ENCODE measurements at places on chromosomes 12 and 14. TPM values are rescaled to one million over a fixed set of nuclear protein-coding genes. Genes with fewer than 3 reads are reported as not detected.

DNA sequence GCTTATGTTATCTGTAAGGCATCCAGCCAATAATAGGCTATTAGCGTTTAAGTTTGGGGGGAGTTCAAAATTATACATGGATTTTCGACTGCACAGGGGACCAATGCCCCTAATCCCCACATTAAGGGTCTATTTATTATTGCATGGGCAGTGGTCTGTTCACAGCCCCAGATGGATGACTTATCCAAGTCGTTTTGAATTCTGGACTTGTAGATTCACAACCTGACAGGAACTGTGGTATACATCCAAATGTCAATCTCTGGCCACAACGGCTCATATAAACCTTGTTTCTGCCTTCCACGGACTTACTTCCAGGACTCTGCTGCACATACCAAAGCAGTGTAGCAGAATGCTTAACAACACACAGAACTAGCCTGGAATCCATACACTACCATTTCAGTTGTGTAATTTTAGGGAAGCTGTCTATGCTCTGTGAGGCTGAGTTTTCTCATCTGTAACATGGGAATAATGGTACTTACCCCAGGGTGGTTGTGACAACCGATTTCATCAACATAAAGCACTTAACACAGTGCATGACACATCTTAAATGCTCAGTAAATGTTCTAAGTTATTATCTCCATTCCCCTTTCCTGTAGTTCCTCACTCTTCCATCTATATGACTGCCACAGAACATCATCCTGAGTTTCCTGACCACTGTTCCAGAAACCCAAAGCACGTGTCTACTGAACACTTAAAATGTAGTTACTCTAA is 3.7 kb downstream of the DDX24 start:
- no peak overlapping the region for H3K27ac ChIP-seq
- H3K4me1 ChIP-seq, result no peaks in the 10 kb centered on the region
- no peak for DNase-seq
- H3K4me3 ChIP-seq, result peak overlapping the region; percentile 16

GRCh38 chr12:43028826-43029225 is 439.3 kb upstream of the PRICKLE1 start:
- H3K27ac ChIP-seq, result no peak overlapping the region
- H3K4me1 ChIP-seq, result no peaks in the 10 kb centered on the region
- H3K4me3 ChIP-seq, result no peak overlapping the region
- no peaks in the 10 kb centered on the region for H3K36me3 ChIP-seq
- DNase-seq, result no peak

DNA sequence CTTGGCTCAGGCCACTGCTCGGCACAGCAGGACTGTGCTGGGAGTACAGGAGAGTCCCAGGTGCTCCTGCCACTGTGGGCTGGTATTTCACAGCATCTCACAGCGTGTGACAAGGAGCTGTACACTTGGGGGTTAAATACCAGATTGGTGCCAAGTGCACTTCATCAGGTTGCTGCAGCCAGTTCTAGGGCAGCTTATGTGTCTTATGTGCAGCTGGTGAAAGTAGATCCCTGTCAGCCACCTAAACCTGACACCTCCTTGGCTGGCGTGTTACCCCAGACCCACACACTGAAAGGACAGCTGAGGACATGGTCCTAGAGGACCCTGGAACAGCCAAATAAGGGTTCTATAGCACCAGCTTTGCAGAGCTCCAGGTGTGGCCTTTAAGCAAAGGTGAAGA is 18.9 kb downstream of the PLEKHH1 start:
- H3K36me3 ChIP-seq, result no peaks in the 10 kb centered on the region
- no peak overlapping the region for H3K4me3 ChIP-seq
- no peaks in the 10 kb centered on the region for H3K4me1 ChIP-seq
- no peak for DNase-seq
- no peak overlapping the region for H3K27ac ChIP-seq

DNA sequence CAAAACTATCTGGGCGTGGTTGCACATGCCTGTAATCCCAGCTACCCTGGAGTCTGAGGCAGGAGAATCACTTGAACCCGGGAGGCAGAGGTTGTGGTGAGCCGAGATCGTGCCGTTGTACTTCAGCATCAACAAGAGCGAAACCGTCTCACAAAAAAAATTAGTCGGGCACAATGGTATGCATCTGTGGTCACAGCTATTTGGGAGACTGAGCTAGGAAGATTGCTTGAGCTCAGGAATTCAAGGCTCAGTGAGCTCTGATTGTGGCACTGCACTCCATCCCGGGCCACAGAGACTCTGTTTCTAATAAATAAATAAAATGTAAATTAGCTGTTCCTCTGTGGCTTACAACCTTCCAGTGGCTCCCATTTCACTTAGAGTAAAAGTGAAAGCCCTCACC is 28.0 kb downstream of the RCOR1 start:
- H3K27ac ChIP-seq, result no peak overlapping the region
- no peak for DNase-seq

TSPAN11 gene
- 10.7 TPM for total RNA-seq

DNA sequence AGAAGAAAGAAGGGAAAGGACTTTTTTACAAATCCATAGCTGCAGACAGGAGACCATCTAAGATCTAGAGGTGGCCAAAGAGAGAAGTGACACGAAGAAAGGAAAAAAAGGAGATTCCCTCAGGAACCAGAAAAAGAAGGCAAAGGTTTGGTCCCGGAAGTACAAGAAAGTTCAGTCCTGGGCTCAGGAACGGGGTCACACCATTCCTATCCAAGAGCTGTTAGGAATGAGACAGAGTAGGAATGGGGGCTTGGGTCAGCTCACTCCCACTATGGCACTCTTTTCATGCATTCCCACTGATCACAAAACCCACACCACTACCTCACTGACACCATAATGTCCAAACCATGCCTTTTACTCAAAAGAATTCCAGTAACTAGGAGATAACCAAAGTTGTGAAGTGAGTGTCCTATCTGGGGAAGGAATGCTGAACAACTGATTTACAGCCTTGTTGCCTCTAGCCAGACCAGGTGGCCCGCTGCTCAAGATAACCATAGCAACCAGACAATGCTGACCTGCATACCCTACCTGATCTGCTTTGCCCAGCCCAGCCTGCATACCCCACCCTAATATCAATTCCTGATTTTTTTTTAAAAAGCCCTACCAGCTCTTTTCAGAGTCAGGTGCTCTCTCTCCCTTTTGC is 8.4 kb downstream of the PPP2R3C start:
- peaks cover 77% of the 10 kb centered on the region for H3K36me3 ChIP-seq
- no peaks in the 10 kb centered on the region for H3K27me3 ChIP-seq
- H3K4me1 ChIP-seq, result no peaks in the 10 kb centered on the region
- no peak for DNase-seq
- H3K27ac ChIP-seq, result no peak overlapping the region

DNA sequence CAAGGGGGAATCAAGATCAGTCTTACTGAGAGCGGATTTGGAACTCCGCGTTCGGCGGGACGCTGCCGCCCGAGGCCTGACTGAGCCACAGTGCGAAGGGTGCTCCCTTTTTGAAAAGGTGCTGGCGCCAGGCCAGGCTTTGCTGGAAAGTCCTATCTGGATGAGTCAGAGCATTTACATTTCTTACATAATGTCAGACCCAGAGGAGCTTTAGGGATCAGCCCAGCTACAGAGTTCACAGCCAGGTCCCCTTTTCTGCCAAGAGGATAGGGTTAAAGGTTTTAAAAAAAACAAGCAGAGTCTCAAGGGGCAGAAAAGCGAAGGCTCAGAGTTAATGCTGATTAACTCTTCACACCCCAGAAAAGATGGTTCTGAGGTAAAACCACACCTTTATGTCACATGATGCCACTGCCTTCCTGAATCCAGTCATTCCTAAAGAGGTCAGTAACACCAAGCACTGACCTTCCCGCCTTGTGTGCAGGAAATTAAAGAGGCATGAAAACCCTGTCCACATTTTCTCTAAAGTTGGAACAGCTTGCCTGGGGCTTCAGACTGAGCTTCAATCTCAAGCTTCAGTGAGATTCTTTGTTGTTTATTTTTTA is 11.7 kb upstream of the FBXL14 start:
- no peaks in the 10 kb centered on the region for H3K4me1 ChIP-seq
- H3K27me3 ChIP-seq, result no peaks in the 10 kb centered on the region
- DNase-seq, result peak; percentile 90
- H3K4me3 ChIP-seq, result peak overlapping the region; percentile 34
- peak overlapping the region; percentile 93 for H3K27ac ChIP-seq
- no peaks in the 10 kb centered on the region for H3K36me3 ChIP-seq

DNA sequence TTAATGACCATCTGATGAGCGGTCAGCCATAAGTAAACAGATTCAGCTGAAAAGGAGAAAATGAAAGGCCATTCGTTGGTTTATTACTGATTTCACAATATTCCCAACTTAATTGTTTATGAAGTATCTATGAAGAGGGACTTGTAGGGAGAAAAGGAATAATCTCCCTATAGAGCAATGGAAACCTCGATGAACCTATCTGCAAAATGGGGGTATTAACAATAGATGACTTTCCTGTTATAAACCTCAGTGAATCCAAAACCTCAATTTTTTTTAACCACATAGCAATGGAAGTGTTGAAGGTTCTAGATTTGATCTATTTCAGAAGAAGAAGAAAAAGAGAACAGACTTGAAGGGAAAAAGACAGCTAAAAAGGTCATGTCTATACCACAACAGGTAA is 2.0 kb downstream of the WIF1 start:
- peaks cover 8% of the 10 kb centered on the region for H3K4me1 ChIP-seq
- no peak overlapping the region for H3K4me3 ChIP-seq
- no peaks in the 10 kb centered on the region for H3K36me3 ChIP-seq
- no peak for DNase-seq

DNA sequence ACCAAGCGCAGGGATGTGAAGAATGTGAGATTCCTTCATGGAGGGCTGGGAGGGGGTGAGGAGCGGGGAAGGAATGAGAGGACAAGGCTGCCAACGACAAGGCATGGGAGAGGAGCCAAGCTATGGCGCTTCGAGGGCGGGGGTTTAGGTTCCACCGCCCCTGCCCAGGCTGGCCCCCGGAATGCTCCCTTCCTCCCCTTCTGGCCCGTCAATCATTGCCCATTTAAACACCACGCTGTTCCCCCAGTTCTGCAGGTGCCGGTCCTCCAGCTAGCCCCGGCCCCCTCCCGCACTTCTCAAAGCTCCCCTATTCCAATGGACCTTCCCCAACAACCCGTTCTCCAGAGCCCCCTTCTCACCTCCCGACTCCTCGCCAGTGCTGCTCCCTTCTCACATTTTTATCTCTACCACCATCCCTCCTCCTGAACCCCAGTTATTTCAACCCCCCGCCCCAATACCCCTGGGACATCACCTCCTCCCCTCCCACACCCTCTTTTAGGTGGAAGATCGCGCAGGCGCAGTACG is 428 bp downstream of the RNF41 start:
- peaks cover 36% of the 10 kb centered on the region for H3K4me1 ChIP-seq
- H3K36me3 ChIP-seq, result no peaks in the 10 kb centered on the region
- H3K27me3 ChIP-seq, result no peaks in the 10 kb centered on the region
- DNase-seq, result peak; percentile 37
- peak overlapping the region; percentile 99 for H3K27ac ChIP-seq
- H3K4me3 ChIP-seq, result peak overlapping the region; percentile 95

DNA sequence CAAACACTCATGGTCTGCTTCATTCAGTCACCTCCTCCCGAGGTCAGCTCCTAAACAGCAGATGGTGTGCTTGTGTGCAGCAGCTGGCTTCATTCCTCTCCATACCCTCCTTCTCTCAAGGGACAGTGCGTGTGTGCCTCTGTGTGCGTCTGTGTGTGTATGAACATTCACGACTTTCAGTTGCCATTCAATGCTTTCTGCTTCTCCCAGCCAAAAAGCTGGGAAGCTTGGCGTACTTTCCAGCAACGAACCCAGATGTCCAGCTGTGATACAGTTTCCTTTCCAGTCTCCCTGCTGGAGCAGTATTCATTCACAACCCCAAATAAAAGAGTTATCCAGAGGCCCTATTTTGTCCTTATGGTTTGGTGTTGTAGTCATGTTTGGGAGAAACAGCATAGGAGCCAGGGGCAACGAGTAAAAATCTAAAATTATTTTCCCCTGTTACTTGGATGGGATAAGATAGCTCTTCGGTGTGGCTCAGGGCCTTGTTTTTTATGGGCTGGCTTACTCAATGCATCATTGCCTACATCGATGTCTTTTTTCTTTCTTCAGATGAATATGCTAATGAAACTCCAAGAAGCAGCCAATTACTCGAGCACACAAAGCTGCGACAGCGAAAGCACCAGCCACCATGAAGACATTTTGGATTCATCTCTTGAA is 379.3 kb downstream of the NAV3 start:
- no peak for DNase-seq
- peak overlapping the region; percentile 20 for H3K27ac ChIP-seq
- H3K27me3 ChIP-seq, result no peaks in the 10 kb centered on the region
- no peaks in the 10 kb centered on the region for H3K4me1 ChIP-seq
- H3K36me3 ChIP-seq, result no peaks in the 10 kb centered on the region
- H3K4me3 ChIP-seq, result no peak overlapping the region

GLIPR1L2 gene
- total RNA-seq, result 0.20 TPM

- H3K4me3 ChIP-seq, result no peak overlapping the region
- H3K36me3 ChIP-seq, result no peaks in the 10 kb centered on the region
- H3K4me1 ChIP-seq, result no peaks in the 10 kb centered on the region
- no peaks in the 10 kb centered on the region for H3K27me3 ChIP-seq
- no peak overlapping the region for H3K27ac ChIP-seq
- no peak for DNase-seq
Observed at GRCh38 chr12:117334051-117334450, 27.4 kb downstream of the NOS1 start.

UNC79 gene
- not detected for total RNA-seq

MMP17 gene
- total RNA-seq, result 42.3 TPM

RDH16 gene
- total RNA-seq, result not detected

GRCh38 chr12:87430444-87430843 is 598.8 kb downstream of the C12orf50 start:
- DNase-seq, result no peak
- no peaks in the 10 kb centered on the region for H3K4me1 ChIP-seq
- H3K36me3 ChIP-seq, result no peaks in the 10 kb centered on the region
- H3K27ac ChIP-seq, result no peak overlapping the region
- no peaks in the 10 kb centered on the region for H3K27me3 ChIP-seq

- H3K4me3 ChIP-seq, result no peak overlapping the region
- H3K27me3 ChIP-seq, result no peaks in the 10 kb centered on the region
- H3K27ac ChIP-seq, result no peak overlapping the region
- no peaks in the 10 kb centered on the region for H3K4me1 ChIP-seq
- H3K36me3 ChIP-seq, result peaks cover 8% of the 10 kb centered on the region
Observed at GRCh38 chr12:62328296-62328921, 68.2 kb downstream of the USP15 start.

GRCh38 chr14:104743461-104744380 is 9.2 kb upstream of the SIVA1 start:
- no peak overlapping the region for H3K27ac ChIP-seq
- H3K4me3 ChIP-seq, result no peak overlapping the region
- DNase-seq, result no peak
- no peaks in the 10 kb centered on the region for H3K4me1 ChIP-seq
- no peaks in the 10 kb centered on the region for H3K27me3 ChIP-seq
- H3K36me3 ChIP-seq, result no peaks in the 10 kb centered on the region
